T follicular helper cell (primary cell): ENCODE measurements at places on chromosomes 6 and 20.

DNA sequence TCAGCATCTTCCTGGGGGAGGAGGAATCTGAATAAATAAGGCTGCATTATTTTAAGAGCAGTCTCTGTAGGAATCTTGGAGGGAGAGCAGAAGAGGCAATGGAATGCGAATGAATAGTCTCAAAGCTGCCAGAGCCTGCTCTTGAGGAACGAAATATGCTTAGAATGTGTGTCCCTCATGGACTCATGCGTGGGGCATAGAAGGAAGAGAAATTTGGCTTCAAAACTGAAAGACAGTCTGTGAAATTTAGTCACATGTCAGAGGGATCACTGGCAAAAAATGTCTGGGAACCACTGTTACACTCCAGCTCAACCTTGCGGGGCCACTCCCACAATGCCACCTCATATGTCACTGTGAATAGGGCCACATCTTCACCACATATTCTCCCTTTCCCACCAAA lies 95.5 kb downstream of the GJA10 start:
- DNase-seq: no peak

DNA sequence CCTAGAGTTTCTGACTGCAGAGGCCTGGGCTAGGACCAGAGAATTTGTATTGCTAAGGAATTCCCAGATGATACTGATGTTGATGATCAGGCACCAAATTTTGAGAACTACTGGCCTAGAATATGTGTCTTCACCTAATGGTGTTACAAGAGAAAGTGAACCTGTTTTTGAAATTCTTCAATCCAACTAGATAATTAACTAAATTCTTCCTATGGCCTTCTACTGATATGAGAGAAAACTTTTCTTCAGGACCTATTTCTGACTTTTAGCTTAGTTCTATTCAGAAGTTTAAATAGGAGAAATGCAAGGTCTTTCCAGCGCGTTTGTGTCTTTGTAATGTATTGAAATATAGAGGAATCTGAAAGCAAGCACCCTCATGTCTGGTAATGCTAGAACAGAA lies 7.3 kb downstream of the NKAIN2 start:
- DNase-seq: no peak

- DNase-seq: peak; percentile 60
Observed at GRCh38 chr6:32415521-32416019, 8.6 kb upstream of the BTNL2 start.

- DNase-seq: no peak
Observed at GRCh38 chr6:25966711-25967110, 4.1 kb downstream of the TRIM38 start.

DNA sequence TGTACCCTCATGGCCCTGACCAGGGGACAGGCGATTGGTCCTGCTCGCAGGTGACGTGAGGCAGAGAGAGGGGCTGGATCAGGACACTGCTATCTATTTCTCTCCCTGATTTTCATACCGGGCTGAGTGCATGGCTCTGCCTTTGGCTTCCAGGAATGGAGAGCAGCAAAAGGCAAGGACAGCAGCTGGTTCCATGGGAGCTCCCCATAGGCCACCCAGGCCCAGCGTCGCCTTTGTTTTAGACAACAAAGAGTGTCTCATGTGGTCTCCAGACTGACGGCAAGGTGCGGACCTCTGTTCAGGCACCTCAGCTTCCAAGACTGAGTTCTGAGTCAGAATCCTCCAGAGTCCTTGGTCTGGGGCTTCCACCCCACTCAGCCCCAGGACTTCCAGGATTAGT lies 123.1 kb downstream of the VEGFA start:
- no peak for DNase-seq

DNA sequence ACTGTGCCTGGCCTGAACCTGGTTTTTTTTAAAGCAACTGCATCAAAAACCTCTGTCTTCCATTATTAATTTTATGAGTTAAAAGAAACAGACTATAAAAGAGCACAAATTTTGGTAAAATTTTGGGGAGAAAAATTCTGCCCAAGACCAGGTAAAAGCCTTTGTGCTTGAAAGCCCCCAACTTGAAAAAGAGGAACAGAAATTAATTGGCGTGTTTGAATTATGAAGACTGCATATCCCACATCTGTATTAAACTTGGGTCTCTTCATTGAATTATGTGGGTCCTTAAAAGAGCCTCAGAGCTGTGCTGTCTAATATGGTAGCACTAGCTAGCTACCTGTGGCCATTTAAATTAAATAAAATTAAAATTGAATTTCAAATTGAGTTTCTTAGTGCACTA lies 41.2 kb downstream of the COL11A2 start:
- DNase-seq: no peak

DNA sequence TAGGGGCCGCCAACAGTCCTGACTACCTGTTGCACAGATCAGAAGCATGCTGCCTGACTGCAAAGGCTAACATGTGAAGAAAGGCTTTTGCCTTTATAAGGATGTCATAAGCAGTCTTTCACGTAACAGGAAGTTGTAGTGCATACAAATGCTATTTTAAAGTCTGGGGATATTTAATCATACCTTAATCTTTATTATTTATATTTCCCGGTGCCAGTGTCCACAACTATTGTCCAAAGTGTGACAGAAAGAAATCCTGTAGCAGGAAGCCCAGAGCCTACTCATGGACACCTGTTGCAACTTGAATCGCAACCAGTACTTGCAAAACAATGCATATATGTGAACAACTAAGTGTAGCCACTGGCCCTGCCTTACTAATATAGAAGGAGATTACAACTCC lies 235.8 kb downstream of the ALDH8A1 start:
- DNase-seq: no peak

DNA sequence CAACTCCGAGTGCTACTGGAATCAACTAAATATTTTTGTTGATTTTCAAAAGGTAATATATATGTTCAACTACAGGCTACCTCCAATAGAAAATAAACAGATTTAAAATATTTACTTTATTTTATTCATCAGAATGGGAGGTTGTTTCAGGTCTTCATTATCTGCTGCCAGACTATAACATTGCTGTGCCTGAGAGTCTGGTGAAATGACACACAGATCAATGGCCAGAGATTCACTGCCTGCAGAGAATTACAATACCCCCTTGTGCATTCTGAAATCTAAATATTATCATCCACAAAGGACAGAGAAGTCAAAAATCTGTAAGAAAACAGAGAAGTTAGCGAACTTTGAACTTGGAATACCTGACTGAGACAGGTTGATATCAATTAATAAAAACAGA lies 667.8 kb upstream of the GJE1 start:
- no peak for DNase-seq
